ENCODE measurements at places on chromosomes 5 and 9.

DNA sequence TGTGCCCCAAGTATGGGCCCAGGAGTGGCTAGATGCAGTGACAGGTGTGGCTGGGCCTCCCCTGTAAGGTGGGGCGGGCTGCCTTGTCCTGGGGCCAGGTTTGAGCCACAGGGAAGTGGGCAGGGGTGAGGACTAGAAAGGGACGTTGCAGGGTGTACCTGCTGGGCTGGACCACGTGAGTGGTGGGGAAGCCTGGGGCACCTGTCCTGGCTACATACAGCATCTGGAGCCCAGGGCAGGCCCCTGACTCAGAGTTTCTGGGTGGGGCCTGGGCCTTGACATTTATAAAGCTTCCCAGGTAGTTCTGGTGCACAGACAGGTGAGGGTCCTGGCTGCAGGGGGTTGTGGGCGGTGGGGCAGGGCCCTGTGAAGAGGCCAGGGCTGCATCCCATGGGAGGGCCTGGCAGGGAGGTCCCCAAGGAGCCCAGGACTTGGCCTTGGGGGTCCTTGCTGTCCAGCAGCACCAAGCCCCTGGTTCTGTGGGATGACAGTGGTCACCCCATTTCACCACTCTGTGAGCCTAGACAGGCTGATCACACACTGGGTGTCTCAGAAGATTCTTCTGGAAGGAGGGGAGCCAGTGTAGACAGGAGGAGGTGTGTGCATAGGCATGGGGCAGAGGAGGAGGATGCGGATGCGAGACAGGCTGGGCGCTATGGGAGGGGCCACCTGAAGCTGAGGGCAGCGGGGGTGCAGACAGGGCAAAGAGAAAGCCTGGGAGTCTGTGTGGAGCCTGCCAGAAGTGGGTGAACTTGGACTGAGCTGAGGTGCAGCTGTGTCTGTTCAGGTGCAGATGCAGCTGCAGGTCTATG, 94.0 kb downstream of the PHF2 start:
- peak; percentile 53 for DNase-seq

DNA sequence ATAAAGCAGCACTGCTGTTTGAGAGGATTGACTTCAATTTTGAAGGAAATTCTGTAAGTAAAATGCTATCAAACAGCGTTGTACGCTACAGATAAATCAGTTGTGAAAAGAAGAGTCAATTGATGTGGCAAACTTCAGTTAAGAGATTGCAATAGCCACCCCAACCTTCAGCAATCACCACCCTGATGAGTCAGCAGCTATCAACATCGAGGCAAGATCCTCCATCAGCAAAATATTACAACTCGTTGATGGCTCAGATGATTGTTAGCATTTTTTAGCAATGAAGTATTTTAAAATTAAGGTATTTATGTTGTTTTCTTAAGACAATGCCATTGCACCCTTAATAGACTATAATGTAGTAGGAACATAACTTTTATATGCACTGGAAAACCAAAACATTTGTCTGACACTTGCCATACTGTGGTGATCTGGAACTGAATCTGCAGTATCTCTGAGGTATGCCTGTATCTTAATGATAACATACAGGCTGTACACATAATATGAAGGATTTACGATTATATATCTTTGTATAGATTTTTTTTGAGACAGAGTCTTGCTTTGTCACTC, 47.5 kb downstream of the VPS13A start:
- DNase-seq, result no peak

- no peak for DNase-seq
Measured at GRCh38 chr9:128540634-128541360, 11.6 kb upstream of the SPTAN1 start.

GRCh38 chr9:26656003-26656870, 236.4 kb downstream of the CAAP1 start:
- DNase-seq, result no peak

GRCh38 chr9:87662808-87663528, 63.0 kb upstream of the CTSL start:
- DNase-seq, result peak; percentile 93

GRCh38 chr5:168680395-168680794, 101.2 kb upstream of the PANK3 start:
- DNase-seq, result no peak

DNA sequence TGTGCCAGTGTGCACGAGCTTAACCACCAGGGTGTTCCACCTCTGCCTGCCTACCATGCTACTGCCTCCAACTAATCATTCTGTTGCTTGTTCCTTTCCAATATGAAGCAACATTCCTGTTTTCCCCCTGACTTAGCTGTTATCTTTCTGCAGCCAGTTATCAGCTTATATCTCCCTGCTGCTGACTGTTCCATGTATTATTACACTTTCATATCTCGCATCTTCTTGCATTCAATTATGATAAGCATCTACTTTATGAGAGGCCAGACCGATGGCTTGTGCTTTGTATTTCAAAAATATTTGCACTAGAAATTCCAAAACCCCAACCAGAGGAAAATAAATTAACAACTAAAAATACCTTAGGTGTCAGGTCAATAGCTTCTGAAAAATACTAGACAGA, 394.0 kb upstream of the BRINP1 start:
- DNase-seq, result no peak

- DNase-seq, result no peak
Measured at GRCh38 chr9:111902391-111903139, 6.0 kb downstream of the UGCG start.

DNA sequence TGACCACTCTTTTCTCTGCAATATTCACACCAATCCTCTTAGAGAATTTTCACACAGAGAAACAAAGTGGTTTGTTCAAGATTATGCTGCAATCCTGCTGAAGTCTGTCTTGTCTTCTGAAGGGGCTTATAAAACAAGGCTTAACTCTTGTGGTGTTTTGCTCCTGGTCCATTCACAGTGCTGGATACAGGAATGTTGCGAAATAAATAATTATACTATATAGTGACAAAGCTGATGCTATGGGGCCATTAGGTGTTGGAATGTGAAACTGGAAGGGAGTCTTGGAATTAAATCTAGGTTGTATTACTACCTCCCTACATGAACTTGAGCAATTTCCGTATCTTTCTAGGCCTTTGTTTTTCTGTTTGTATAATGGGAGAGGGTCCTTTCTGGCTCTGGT, 170.2 kb downstream of the TRIM32 start:
- no peak for DNase-seq

DNA sequence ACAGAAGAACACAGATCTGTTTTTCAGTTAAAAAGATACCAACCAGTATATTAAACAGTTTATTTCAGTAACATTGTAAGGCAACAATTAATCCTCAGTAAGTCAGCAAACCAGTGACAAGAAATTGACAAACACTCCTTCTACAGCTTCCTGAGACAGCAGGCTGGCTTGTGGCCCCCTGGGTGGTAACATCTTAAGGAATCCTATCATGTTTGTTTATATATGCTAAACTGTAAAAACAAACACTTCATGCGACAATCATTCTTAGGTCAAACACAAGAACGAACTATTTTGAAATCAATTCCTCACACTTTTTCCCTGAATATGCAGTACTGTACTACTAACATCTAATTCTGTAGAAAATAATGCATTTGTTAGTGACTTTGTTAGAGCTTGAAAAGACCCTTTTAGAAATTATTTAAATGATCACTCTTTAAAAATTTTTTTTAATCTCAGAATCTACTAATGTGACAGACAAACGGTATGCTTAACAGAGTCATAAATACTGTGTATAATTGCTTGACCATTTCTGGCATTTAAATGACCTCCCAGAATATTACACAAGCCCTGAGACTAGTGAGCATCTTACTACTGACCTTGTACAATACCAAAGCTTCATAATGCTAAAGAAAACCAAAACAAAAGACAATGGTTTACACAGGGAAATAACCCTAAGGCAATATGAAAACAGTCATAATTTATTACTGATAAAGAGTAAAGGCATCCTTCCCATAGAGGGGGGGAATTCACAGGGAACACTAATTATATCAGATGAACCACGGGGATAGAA, 48.2 kb downstream of the ERMP1 start:
- no peak for DNase-seq

Measured in aorta (tissue), 5 donors.